NCI-H187 (cell line): ENCODE measurements at places on chromosomes 1 and 21.

DNA sequence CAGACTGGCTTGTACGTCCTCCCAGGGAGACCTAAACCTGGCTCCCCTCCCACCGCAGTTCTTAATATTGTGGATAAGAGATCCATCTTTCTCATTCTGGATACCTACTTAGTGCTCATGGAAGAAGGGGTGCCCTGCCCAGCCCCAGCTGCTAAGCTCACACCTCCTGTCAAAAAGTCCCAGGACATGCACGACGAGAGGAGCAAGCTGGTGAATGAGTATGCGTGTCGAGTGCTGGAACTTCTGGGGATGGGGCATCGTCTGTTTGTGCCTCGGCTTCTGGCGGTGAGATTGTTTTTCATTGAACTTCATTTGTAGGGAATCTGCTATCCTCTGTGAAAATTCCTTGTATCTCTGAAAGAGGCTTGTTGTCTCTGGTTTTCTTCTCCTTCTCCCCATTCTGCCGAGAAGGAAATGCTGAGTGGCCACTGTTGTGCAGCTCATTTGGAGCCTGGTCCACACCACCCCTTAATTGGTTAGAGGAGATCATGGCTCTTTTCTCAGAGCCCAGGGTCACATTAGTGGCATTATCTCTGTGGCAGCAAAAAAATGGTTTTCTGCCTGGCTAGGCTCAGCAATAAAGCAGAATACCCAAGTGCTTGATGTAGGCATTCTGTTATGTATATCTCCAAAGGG lies 199.4 kb upstream of the CACYBP start:
- no peak for DNase-seq

DNA sequence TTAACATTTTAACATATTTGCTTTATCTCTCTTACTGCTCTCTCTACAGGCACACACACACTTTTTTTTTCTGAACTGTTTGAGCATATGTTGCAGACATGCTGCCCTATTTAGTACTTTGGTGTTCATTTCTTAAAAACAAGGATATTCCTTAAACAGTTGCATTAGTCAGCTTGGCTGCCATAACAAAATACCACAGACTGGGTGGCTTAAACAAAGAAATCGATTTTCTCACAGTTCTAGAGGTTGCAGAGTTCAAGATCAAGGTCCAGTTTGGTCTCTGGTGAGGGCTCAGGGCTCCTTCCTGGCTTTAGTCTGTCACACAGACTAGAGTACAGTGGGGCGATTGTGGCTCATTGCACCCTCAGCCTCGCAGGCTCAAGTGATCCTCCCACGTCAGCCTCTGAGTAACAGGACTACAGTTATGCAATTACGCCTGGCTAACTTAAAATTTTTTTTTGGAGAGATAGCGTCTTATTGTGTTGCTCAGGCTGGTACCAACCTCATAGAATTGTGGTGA lies 46.7 kb downstream of the RPRD2 start:
- DNase-seq = no peak

- DNase-seq = peak; percentile 30
These were observed 22.8 kb downstream of the LHX4 start for GRCh38 chr1:180252638-180253536.

- DNase-seq = no peak
These were observed 22.0 kb downstream of the ALPL start for GRCh38 chr1:21531241-21531640.

DNA sequence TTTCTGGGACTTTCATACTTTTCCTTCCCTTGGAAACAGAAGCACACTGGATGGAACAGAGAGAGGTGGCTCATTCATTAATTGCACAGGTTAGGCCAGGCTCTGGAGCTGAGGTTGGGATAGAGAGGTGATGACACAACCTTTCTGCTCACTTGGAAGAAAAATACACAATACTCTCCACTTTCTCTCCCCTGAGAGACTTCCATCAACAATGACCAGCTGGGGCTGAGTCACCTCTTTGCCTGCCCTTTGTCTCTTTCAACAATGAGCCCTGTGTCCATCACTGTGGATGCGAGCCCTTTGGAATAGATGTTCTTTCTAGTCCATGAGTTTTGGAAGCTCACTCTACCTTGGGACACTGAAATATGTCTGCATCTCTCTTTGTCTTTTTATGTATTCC lies 43.1 kb downstream of the ATP2B4 start:
- no peak for DNase-seq

GRCh38 chr1:2463396-2463795 lies 12.7 kb upstream of the PLCH2 start:
- DNase-seq = no peak

DNA sequence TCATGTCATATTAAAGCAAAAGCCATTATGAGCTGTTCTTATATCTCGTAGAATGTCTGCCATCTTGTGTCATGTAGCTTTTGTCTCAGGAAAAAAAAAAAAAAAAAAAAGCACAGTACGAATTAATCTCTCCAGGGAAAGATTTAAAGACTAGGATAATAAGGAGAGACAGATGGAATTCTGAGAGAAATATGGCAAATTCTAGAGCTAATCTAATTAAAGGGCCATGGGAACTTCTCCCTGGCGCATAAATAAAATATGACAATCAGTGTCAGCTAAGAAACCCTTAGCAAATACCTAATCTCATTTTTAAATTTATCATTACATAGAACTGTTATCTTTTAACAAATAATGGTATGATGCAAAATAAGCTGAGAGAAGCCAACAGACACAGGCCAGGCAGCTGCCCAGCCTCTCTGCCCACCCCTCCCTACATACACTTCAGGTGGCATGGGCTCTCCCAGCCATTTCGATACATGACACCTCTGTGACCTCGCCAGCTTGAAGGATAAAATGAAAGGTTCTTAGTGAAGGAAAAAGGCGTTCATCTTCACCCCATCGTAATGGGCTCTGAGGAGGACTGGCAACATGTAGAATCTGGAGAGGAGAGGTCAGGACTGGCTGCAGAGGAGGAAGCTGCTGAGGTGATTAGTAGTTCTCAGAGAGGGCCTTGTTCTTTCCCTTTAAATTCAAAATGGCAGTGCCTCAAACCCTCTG lies 39.8 kb downstream of the DISC1 start:
- no peak for DNase-seq

DNA sequence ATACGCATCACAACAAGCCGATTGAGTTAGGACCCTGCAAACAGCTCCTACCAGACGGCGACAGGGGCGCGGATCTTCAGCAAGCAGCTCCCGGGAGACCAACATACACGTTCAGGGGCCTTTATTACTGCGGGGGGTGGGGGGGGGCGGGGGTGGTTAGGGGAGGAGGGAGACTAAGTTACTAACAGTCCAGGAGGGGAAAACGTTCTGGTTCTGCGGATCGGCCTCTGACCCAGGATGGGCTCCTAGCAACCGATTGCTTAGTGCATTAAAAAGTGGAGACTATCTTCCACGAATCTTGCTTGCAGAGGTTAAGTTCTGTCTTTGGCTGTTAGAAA lies 162.0 kb downstream of the RUNX1 start:
- DNase-seq = no peak

DNA sequence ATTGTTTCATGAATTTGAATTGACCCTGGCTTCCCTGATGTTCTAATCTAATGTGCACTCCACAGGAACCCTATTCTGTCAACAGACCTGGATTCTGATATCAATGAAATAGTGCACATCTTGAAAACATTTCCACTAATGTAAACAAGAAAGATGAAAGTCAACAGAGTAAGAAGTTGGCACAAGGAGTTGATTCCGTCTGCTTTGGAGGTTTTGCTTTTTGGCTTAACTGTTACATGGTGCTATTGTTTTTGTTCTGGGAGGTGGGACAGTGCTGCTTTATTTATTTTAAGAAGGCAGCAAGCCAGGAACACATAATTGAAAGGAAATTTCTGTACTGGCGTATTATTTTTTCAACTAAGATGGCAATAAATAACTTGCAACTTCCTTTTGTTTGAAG lies 73.3 kb downstream of the LEPR start:
- DNase-seq = no peak

DNA sequence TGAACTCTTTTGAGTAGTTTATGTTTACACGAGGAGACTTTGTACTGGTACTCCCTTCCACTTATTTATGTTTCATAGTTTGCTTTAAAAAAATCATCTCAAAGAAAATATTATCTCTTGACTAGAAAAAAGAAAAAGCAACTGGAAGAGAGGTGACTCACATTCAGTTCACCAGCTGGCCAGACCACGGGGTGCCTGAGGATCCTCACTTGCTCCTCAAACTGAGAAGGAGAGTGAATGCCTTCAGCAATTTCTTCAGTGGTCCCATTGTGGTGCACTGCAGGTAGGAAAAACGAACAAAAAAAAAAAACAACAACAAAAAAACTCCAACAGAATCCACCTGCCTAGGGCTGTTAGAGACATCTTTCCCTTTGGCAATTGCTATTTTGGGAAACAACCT lies 102.9 kb downstream of the PTPRC start:
- no peak for DNase-seq

DNA sequence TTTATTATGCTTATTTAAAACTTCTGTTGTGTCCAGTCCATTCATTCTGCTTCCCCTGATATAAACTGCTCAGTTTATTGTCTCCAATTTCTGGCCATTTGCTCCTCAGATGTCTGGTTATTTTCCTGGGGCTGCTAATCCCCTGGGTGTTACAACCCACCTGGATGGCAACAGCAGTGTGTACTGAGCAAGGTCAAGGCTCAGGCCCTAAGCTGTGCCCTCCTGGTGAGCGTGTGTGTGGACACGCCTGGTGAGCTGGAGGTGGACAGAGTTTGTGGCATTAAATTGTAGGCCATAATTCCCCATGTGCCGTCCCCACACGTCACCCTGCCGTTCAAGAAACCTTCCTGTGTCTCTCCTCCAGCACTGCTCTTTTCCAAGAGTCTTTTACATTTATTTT lies 18.1 kb upstream of the KIF1B start:
- no peak for DNase-seq
